ENCODE measurements at places on chromosomes 4 and X.

DNA sequence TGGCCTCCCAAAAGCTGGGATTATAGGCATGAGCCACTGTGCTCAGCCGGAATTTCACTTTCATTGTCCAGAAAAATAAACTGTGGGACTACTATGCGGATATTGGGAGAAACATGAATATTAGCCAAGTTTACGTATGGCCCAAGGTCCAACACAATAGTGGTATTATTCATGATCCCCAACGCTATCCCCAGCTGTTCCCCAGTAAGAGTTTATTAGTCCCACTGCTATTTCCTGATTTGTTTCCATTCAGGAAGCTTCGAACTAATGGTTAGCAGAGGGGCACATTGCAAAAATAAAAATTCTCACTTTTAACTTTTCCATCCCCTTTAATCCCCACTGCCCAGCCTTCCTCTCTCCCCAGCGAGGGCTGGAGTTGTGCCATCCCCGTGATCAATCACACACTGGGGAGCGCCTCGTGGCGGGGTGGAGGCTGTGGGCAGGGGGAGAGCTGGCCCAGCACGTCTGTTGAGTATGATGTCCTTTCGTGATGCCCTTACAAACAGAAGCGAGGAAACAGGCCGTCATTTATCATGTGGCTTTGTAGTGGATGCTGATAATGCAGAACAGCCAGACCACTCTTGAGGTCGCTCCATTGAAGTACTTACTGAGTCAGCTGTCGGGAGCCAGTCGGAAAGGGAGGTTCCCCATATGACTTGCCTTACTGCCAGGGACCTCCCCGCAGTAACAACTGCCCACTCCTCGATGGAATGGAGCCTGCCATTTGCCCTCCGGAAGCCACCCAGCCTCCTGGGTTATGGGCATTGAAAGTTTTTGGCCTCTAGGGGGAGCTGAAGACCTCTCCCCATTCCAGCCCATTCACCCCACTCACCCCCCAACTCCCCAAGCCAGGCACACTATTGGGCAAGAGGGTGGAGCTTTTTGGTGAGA lies 117.0 kb downstream of the KDR start:
- no peak for DNase-seq

DNA sequence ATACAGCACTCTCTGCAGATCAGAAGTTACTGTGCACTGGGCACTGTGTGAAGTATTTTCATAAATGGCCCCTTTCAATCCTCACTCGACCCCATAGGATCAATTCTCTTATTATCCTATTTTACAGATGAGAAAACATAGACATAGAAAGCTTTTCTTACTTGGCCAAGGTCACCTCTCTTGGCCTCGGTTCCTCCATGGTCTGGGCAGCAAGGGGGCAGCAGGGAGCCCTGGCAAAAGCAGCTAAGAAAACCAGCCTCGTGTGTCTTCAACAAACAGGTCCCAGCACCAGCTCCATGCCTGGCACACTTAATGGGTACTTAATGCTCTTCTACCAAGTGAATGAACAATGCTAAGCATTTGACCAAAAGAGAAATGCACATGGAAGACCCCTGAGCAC lies 34.4 kb downstream of the BST1 start:
- no peak for DNase-seq

DNA sequence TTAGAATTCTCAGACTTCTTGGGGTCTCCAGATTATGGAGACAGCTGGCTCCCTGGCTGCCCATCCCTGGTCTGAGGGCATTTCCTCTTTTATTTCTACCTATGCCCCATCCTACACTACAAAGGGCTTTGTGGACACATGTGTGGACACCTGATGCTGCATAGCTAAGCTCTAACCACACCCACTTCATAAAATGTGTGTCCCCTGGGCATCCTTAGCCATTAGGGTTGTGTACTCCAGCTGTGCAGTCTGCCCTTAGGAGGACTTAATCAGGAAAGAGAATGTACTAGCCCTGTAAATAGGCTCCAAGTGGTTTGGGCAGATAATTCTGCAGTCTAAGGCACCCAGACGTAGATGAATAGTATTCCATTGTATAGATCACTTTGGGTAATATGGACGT lies 47.0 kb downstream of the COQ2 start:
- no peak for DNase-seq

GRCh38 chrX:19860571-19860970 lies 26.8 kb downstream of the SH3KBP1 start:
- DNase-seq: no peak

- DNase-seq: no peak
Measured at GRCh38 chr4:110900213-110900769, 277.4 kb upstream of the PITX2 start.

GRCh38 chrX:16488959-16489358 lies 161.0 kb upstream of the S100G start:
- no peak for DNase-seq
